ENCODE measurements at places on chromosomes 5 and 9. TPM values are rescaled to one million over a fixed set of nuclear protein-coding genes. Genes with fewer than 3 reads are reported as not detected.

Gene SLC38A9
- 7.9 TPM for total RNA-seq

Gene RETREG1
- total RNA-seq, result 197 TPM

Gene CDC25C
- total RNA-seq, result 0.24 TPM

Gene RNF180
- total RNA-seq, result 11.0 TPM

Gene NKD2
- 4.4 TPM for total RNA-seq

Gene OR1Q1
- not detected for total RNA-seq

Gene COL15A1
- 58.3 TPM for total RNA-seq

Gene PHYHD1
- total RNA-seq, result 30.2 TPM

Gene ACOT12
- total RNA-seq, result not detected

Gene DIPK1B
- total RNA-seq, result 16.4 TPM

Gene CAMK4
- 0.11 TPM for total RNA-seq

Gene FAM81B
- total RNA-seq, result 6.4 TPM

Gene KIF24
- total RNA-seq, result 0.78 TPM

Gene AIF1L
- total RNA-seq, result 22.2 TPM

Gene FAM151B
- 1.6 TPM for total RNA-seq

Gene GPR150
- not detected for total RNA-seq

Gene DOCK2
- total RNA-seq, result 7.9 TPM

Gene FAM120AOS
- total RNA-seq, result 28.4 TPM

Gene P4HA2
- total RNA-seq, result 88.7 TPM

Gene SAPCD2
- 0.22 TPM for total RNA-seq

Gene GALNT10
- 15.5 TPM for total RNA-seq

Gene PAPPA
- 1.1 TPM for total RNA-seq

Gene POLK
- total RNA-seq, result 20.1 TPM

Gene NTNG2
- 1.4 TPM for total RNA-seq

Gene MYORG
- total RNA-seq, result 9.0 TPM

Data from Right ventricle myocardium inferior (tissue), 1 donor.